ENCODE measurements at places on chromosomes 3 and 15.

DNA sequence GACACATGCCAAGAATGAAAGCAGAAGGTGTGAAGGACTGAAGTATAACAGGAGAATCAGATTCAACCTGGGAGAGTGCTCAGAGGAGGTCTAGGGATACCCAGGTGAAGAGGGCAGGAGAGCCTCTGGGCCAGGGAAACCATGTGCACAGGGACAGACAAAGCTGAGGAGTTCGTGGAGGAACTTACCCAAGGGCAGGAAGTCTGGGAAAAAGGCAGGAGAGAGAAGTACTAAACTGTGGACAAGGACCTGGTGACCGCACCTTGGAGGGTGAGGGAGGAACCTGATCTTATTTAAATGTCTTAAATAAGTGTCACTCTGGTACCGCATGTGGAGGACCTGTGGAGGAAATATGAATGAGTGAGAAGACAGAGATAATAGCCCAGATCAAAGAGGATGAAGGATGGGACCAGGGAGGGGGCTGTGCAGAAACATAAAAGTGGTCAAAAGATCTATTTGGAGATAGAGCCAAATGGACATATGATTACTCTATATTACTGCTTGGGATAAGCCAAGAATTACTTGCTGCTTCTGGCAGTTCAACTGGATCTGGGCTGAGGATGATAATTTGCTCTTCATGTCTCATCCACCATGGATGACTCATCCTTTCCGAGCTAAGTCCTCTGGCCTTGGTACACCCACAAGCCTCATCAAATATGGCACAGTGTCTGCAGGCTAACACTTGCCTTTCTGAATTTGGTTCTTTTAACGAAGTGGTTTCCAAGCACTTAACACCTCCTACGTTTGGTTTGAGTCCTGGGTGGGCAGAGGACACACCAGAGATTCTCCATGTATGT is 116.9 kb upstream of the NMNAT3 start:
- DNase-seq, result no peak

GRCh38 chr3:13648060-13649001 is 99.4 kb downstream of the FBLN2 start:
- peak; percentile 94 for DNase-seq

GRCh38 chr15:65888981-65889380 is 19.7 kb downstream of the RAB11A start:
- no peak for DNase-seq

GRCh38 chr3:193681631-193682030 is 88.6 kb downstream of the OPA1 start:
- no peak for DNase-seq

DNA sequence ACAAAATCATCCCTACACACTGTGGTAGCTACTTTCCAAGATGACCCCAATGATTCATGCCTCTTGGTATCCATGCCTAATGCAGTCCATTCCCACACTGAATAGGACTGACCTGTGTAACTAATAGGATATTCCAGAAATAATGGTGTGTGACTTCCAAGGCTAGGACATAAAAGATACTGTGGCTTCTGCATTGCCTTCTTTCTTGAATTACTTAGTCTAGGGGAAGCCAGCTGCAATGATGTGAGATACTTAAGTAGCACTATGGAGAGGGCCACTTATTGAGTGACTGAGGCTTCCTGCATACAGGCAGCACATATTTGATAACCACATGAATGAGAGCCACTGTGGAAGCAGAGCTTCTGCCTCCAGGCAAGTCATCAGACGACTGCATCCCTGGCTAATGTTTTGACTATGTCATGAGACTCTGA is 50.1 kb downstream of the NR1I2 start:
- DNase-seq, result no peak

DNA sequence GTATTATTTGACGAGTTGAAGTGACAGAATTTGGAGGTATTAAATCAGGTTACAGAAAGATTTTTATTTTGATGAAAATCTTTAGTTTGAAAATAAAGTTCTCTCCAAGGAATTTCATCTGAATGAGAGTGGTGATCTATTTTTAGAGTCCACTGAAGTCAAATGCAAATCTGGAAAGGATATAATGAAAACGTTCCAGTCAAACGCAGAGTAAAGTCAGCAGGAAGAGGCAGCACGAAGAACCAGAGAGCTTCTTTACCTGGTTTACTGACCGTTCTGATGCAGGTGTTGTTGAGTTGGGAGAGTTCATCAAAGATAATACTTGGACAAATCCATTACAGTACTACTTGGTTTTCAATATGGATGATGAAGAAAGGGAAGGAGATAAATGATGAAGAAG is 8.7 kb downstream of the P2RY14 start:
- no peak for DNase-seq

DNA sequence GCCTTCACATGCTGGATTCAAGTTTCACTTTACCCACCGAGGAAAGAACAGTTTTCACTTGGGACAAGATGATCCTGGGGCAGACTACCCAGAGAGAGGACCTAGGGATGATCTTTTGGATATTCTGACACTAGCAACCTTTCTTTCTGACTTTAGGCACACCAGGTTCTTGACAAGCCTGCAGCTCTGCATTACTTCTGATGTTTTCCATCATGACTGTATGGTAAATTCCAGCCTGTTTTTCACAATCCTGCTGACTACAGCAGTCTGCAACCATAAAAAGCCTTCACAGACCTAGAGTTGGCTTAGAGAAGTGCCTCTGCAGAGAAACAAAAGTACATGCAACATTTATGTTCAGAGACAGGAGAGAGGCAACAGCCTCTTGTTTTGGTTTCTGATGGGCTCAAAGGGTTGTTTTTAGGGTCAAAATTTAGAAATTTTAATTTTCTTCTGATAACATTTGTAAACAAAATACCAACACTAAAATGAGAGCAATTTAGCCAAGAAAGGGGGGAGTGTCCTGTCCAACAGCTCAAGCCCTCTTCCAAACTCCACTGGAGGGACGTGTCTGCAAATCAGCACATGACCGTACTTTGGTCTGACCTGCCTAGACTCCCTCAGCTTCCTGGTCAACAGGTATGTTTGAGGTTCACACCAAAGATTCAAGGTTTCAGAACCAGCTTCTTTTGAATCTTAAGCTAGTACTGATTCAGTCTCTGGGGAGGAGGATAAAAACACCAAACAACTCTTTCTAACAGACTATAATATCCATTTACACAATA is 799 bp downstream of the ABI3BP start:
- DNase-seq, result no peak

GRCh38 chr3:194661946-194662345 is 10.0 kb downstream of the LSG1 start:
- DNase-seq, result no peak

GRCh38 chr3:81270603-81271379 is 490.7 kb downstream of the GBE1 start:
- DNase-seq, result no peak

GRCh38 chr15:100690795-100691158 is 88.4 kb downstream of the ASB7 start:
- no peak for DNase-seq

DNA sequence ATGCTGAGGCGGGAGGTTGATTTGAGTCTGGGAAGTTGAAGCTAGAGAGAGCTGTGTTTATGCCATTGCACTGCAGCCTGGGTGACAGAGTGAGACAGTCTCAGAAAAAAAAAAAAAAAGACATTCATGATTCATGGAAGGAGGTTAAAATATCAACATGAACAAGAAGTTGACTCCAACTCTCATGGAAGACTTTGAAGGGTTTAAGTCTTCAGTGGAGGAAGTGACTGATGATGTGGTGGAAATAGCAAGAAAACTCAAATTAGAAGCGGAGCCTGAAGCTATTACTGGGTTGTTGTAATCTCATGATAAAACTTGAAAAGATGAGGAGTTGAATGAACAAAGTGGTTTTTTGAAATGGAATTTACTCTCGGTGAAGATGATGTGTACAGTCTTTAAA is 491.8 kb downstream of the SQOR start:
- DNase-seq, result no peak

DNA sequence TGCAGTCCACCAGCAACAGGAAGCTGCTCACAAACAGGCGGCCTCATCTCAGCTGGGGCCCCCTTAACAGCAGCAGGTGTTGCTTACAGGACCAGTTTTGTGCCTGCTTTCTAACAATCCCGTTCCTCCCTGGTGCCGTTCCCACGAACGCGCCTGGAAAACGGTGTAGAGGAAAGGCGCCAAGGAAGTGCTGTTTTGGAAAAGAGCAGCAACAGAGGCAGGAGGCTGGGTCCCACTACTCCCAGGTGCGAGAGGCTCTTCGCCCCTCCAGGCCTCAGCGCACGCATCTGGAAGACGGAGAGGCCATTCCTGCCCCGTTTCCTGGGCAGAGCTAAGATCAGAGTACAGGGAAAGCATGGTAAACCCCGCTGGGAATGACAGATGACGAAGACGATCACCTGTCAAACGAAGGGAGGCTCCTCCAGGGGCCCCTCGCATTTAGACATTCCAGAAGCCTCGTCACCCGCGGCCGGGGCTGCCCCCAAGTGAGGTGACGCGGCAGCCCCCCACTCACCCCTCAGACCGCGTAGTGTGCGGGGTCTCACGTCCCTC is 603 bp downstream of the SCAPER start:
- DNase-seq, result peak; percentile 65

- DNase-seq, result no peak
These were observed 418.2 kb upstream of the ZNF717 start for GRCh38 chr3:76203578-76203977.

Measured in activated CD8-positive, alpha-beta memory T cell treated with anti-CD3 and anti-CD28 coated beads, Interleukin-2, amount 50 U/mL, for 48 hours (primary cell).